ENCODE measurements at places on chromosomes 2 and 18.

GRCh38 chr2:147110317-147110716, 734.5 kb upstream of the ACVR2A start:
- DNase-seq: no peak

- DNase-seq: no peak
Measured at GRCh38 chr18:21763846-21764646, 23.5 kb downstream of the MIB1 start.

DNA sequence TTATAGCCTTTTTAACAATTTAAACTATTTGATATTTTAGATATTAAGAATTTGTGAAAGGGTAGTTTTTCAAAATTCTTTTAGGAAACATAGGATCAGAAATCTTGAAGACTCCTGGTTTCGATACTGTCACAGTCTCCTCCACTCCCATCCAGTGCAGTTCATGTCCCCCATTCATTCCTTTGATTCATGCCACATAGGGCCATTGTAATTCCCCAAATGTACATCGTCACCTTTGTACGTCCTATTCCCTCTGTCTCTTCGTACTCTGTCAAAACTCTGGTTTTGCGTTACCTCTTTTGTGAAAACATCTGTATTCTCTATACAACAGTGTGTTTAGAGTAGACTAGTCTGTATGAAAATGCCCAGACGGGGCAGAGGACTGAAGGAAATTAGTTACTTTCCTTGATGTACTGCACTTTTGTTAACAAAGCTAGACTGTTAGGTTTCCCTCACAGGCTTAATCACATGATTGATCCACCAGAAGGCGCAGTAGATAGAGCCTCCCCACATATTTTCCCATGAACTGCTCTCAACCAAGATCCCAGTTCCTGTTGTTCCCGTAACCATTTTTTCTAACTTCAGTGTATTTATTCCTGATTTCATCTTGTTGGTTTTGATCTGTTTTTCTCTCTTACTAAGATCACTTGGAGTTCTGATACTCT, 2.5 kb downstream of the MRPL35 start:
- DNase-seq: no peak

- DNase-seq: no peak
Measured at GRCh38 chr18:22632191-22632590, 214.5 kb upstream of the CTAGE1 start.

GRCh38 chr2:6222296-6222695, 530.1 kb downstream of the SOX11 start:
- no peak for DNase-seq

DNA sequence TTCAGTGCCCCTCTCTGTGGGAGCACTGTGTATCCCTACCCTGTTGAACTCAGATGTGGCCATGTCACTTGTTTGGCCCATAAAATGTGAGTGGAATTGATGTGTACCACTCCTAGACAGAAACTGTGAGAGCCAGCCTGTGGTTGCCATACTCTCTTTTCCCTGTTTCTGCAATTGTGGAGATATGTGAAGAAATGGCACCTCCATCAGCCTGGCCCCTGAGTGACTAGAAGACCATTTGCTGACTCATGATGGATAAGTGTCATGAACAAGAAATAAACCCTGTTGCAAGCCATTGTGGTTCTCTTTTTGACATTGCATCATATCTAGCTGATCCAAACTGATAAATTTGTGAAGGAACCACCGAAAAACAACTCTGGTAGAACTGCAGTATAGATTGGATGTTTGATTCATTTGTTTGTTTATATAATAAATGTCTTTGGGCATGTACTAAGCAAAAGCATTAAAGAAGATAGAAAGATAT, 214.5 kb upstream of the FBXO11 start:
- DNase-seq: peak; percentile 98

GRCh38 chr2:239316562-239317465, 84.0 kb downstream of the HDAC4 start:
- no peak for DNase-seq

DNA sequence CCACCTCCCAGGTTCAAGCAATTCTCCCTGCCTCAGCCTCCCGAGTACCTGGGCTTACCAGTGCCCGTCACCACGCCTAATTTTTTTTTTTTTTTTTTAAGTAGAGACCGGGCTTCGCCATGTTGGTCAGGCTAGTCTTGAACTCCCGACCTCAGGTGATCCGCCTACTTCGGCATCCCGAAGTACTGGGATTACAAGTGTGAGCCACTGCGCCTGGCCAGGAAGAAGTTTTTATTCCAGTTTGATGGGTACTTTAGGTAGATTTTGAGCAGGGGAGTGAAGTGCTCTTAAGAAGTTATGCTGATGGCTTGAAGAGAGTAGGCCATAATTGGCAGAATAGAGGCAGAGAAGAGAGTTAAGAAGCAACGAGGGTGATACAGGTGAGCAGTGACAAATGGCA, 25.3 kb downstream of the FZD5 start:
- no peak for DNase-seq

GRCh38 chr2:225064362-225064761, 22.1 kb upstream of the DOCK10 start:
- DNase-seq: no peak

- no peak for DNase-seq
Measured at GRCh38 chr2:98479959-98480524, 35.4 kb downstream of the INPP4A start.

DNA sequence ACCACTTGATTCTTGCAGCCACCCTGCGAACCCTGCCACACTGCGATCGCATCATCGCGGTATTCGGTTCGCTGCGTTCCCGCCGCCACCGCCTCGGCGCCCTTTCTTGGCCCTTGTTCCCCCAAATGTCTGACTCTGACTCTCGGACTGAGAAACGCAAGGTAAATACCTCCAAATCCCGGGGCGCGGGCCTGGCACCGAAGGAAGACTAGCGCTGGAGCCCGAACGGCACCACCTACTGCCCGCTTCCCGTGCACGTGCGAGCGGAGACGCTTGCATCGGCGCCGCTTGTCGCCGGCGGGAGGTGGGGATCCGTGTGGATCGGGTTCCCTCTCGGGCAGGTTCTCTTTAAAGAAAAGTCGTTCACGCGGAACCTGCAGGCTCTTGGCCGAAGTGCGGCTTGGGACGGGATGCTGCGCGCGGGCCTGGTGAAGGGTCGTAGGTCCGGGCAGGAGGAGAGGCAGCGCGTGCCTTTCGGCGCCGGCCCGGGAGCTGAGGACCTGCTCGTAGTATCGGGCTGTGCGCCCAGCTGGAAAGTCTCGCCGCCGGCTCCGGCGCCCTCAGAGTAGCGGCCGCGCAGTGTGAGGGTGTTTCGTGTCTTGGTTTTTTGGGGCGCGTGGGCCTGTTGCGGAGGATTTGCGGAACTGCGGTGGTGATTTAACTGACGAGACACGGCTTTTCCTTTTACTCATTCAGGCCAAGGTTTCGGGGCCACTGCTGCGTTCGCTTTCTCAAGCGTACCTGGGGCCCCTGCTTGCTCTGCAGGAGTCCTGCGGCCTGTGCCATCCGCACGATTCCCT, 514 bp downstream of the BCL2L11 start:
- no peak for DNase-seq

GRCh38 chr18:80046011-80046410, 11.8 kb downstream of the RBFA start:
- DNase-seq: no peak

DNA sequence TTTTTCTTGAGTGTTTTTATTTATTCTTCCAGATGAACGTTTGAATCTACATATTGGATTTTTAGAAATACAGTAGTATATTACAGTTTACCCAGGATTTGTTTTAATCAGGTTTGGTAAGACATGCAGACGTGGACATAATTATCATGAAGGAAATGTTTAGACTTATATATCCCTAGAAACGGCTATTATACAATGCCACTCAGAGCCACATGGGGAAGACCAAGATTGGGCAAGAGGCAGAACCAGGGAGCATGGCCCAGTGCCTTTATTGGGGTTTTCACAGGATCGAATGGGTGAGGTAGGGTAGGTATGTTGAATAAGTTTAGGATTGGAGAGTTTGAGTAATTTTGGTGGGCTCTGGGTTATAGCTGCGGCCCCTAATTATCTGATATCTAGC, 212.2 kb downstream of the CAMKMT start:
- no peak for DNase-seq

Measured in AML-193 (cell line).